NCI-H187 (cell line): ENCODE measurements at places on chromosomes 4 and X.

GRCh38 chrX:119273420-119274192 lies 37.5 kb downstream of the PGRMC1 start:
- DNase-seq: no peak

- no peak for DNase-seq
These were observed 17.8 kb downstream of the FRMPD3 start for GRCh38 chrX:107467271-107467670.

DNA sequence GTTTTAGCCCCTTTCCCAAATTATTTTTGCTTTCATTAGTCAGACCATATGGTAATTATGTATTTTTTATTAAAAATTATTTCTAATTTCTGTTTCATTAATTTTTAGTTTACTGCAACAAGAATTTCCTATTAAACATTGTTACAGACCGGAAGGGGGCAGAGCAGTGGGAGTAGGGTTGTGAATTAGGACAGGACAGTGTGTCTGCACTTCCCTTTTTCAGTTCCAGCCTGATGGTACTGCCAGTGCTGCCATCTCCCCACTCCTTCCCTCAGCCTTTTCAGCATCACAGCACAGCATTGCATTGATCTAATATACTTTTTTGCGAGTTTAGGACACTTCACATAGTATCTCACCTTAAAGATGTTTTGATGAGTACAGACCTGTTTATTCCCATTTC lies 76.5 kb downstream of the STIM2 start:
- DNase-seq: no peak

GRCh38 chr4:70895405-70895804 lies 6.8 kb upstream of the MOB1B start:
- no peak for DNase-seq
